ENCODE measurements at places on chromosomes 7 and 10.
A peak's percentile ranks its signal among the peaks of the same experiment; 100 is the strongest.

GRCh38 chr10:91210435-91210834, 10.0 kb upstream of the PCGF5 start:
- no peak for DNase-seq

DNA sequence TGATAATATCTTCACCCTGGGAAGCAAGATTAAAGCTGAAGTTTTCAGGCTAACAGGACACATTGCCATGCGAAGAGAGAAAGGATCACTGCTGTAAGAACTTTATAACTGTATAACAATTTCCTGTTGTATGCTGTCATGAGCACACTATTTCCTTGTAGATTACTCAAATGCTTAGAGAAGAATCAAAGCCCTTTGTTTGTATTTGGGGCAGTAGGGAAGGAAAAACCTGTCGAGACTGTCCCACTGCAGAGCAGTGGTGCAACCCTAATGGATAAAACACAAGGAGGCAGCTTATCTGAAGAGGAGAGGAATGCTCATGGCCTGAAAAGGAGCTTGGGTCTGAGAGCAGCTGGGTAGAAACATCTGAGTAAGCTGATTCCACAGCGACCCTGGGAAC, 327.7 kb upstream of the NPSR1 start:
- DNase-seq: no peak

DNA sequence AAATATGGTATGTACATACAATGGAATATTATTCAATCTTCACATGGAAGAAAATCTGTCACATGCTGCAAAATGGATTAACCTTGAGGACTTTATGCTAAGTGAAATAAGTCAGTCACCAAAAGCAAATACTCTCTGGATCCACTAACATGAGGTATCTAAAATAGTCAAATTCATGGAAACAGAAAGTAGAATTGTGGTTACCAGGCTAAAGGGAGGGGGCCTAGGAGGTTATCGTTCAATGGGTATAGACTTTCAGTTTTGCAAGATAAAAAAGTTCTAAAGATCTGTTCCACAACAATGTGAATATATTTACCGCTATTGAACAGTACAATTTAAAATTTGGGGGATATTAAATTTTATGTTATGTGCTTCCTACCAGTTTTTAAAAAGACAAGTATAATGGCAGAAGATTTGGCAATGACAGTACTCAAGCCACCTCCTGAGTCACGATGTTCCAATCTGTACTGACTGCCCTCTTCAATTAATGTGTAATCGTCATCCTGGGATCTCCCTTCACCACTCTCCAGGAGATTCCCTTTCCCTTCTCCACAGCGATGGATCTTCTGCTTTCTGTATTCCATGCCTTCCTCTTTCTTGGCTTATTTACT, 32.3 kb upstream of the IL6 start:
- DNase-seq: no peak

DNA sequence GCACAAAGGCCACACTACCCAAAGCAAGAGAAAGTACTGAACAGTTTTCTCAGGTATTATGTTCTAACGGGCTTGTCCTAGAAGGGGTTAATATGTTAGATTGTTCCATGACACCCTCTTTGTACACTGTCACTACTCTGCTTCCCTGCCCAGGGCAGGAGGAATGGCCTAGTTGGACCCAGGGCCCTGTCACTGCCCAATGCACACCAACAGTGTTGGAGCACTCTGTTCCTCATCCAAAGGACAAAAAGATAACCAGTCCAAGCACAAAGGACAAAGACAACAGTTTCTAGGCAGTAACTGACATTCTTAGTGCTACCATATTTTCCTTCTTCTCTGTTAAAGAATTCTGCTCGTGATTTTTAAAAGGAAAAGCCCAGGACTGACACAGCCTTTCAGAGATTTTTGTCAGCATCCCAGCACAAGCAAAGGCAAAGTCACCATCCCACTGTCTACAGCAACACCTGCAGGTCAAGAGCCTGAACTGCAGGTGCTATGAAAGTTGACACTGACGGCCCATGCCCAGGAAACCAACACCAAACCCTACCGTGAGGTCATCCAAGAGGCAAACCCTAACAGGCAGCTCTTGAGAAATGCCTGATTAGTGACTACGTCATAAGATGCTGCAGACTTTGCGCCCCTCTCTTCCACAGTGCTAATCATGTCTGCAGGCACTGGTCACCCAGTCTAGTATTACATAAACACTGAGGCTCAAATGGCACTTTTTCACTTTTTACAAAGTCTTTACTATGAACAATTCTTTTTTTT, 13.2 kb downstream of the NUDCD3 start:
- DNase-seq: peak; percentile 6

- DNase-seq: no peak
Observed at GRCh38 chr7:69889976-69890351, 291.7 kb downstream of the AUTS2 start.

DNA sequence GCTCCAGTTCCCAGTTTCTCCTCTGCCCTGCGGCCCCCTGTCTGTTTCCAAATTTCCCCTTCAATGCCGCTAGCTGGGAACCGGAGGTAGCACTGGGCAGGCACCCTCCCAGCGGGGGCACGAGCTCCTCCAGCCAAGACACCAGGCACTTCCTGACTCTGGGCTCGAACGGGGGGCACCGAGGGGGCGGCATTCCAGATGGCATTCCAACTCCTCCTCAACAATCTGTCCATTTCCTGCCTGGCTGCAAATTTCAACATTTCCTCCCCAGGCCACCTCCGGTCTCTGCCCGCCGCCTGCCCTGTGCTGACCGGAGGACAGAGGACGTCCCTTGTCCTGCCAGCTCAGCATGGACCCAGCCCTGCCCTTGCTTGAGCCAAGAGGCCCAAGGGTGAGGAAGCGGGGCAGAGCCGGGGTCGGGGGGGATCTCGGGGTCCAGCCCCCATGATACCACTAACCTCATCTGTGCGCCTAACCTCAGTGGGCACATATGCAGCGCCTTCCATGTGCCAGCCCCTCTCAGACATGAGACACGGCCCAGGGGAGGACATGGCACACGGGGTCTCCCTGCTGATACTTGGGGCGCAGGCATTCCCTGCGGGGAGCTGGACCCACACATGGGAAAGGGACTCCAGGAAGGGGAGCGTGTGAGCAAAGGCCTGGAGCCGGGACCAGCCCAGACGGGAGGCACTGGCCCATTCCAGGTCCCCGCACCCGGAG, 58.0 kb downstream of the PDGFA start:
- no peak for DNase-seq

- DNase-seq: no peak
Observed at GRCh38 chr7:117555260-117555659, 75.4 kb downstream of the CFTR start.

GRCh38 chr7:86848226-86848625, 204.5 kb downstream of the GRM3 start:
- DNase-seq: no peak
